ENCODE measurements at places on chromosomes 4 and X.
A peak's percentile ranks its signal among the peaks of the same experiment; 100 is the strongest.

DNA sequence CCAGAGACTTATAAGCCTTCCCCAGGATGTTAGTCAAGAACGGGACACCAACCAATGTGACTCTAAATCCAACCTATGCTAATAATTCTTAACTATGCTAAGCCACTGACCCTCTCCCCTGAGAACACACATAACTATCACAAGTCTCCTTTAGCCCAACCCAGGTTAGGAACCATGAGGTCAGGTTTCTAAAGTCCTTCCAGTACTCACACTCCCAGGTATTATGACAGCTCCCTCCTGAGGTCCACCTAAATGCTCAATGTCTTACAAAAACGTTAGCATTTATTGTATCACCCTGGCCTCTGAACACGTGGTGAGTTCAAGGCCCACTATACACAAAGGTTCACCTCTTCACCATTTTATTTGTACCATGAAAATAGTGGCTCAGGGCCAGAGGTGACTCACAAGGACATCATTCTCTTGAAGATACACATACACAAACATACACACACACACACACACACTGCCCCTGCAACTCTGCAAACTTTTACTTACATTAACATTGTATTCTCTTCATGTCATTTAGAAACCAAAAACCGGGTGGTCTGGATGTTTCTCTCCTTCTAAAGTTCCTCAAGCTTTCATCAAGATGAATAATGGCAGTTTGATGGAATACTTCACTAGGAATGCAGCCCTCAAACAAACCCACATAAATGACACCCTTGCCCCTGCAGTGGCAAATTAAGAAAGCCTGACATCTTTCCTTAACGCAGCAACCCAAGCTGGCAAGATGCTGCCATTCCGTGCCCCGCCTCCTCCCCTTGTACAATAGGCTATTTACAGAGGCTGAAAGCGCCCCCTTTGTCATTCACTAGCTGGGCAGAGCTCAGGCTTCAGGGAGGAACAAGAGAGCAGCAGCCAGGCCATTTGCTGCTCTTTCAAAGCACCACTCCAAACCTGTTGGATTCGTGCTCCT is 17.7 kb downstream of the ACSL1 start:
- DNase-seq, result peak; percentile 77

DNA sequence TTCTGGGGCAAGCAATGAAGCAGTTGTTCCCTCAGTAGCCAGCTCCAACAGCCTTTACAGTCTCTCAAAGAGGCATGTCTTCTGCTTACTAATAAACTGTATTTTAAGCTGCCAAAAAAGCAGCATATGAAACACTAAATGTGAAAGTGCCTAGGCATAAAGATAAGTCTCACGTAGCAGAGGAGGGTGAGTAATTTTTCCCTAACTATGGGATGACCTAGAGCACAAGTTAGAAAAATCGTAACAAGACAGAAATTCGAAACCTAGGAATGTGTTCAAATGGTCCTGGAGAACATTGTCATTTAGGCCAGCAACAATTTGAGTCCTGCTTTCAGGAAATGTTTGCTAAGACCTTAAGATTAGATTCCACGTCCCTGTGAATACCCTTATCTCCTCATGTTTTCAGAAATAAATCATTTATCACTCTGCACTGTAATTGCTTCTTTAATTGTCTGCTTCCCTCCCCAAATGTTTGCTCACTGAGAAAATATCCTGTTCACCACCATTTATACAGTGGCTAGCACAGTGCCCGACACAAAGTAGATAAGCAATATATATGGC is 222.2 kb downstream of the KCNIP4 start:
- no peak for DNase-seq

GRCh38 chr4:1472911-1473518 is 66.8 kb upstream of the NKX1-1 start:
- DNase-seq, result no peak

GRCh38 chrX:113510586-113510985 is 670.0 kb upstream of the AMOT start:
- no peak for DNase-seq

DNA sequence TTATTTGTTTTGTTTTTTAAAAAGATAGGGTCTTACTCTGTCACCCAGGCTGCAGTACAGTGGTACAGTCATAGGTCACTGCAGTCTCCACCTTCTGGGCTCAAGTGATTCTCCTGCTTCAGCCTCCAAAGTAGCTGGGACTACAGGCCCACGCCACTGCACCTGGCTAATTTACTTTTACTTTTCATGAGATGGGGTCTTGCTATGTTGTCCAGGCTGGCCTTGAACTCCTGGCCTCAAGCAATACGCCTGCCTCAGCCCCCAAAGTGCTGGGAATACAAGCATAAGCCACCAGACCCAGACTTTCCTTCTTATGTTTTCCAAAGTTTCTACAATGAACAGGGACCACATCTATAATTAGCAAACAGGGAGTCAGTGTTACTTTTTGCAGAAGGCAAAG is 37.9 kb upstream of the MXD4 start:
- DNase-seq, result no peak

All from neuronal stem cell (in vitro differentiated cells).